Astrocyte (in vitro differentiated cells and primary cell): ENCODE measurements at places on chromosomes 5 and 9. TPM values are rescaled to one million over a fixed set of nuclear protein-coding genes. Genes with fewer than 3 reads are reported as not detected.

The FCN1 gene
- not detected in 2 replicates for total RNA-seq

The SLC36A3 gene
- not detected in 2 replicates for total RNA-seq

The SHISAL2B gene
- total RNA-seq = not detected in 2 replicates

The PDZD2 gene
- total RNA-seq = 6.5 and 10.3 TPM in 2 replicates

The PCDHB7 gene
- 0.79 and 1.0 TPM in 2 replicates for total RNA-seq

The TMEM174 gene
- not detected in 2 replicates for total RNA-seq

The DRD1 gene
- 0.14 and 0.23 TPM in 2 replicates for total RNA-seq

The STPG3 gene
- not detected in 2 replicates for total RNA-seq

The PCDHA4 gene
- 9.5 and 9.6 TPM in 2 replicates for total RNA-seq

The N4BP3 gene
- total RNA-seq = 0.75 and 1.3 TPM in 2 replicates

The ANKRD34B gene
- 0.10 and 0.20 TPM in 2 replicates for total RNA-seq

The LRRC19 gene
- not detected in 2 replicates for total RNA-seq

The SLC27A6 gene
- total RNA-seq = 0.17 and 0.39 TPM in 2 replicates

The ZFP2 gene
- 0.48 and 1.1 TPM in 2 replicates for total RNA-seq

The GFRA3 gene
- total RNA-seq = 0.16 TPM in 1 of 2 replicates, not detected in the other

The DNAH5 gene
- 3.2 and 3.4 TPM in 2 replicates for total RNA-seq

The OCLN gene
- 12.1 and 15.3 TPM in 2 replicates for total RNA-seq

The PCDH12 gene
- 0.02 TPM in 1 of 2 replicates, not detected in the other for total RNA-seq
